Activated B cell treated with CpG ODN at 0.5 μM for 24 hours (primary cell): ENCODE measurements at places on chromosomes 7 and 10. TPM values are rescaled to one million over a fixed set of nuclear protein-coding genes. Genes with fewer than 3 reads are reported as not detected.

- DNase-seq: no peak
These were observed 25.9 kb downstream of the SMNDC1 start for GRCh38 chr10:110278562-110279406.

- no peak for DNase-seq
These were observed at the start of gene PRKCQ for GRCh38 chr10:6579904-6580278. Gene PRKCQ, minus strand, starts transcription at chr10:6580276. Its CDS starts 65,141 bp downstream, at chr10:6515135.

The KLLN gene
- 2.4 and 2.6 TPM in 2 replicates for total RNA-seq

- DNase-seq: no peak
These were observed 122.0 kb upstream of the ANK3 start for GRCh38 chr10:60511477-60512229.

GRCh38 chr7:898855-899681, 22.7 kb downstream of the GET4 start:
- DNase-seq: no peak

The NKX1-2 gene
- not detected in 2 replicates for total RNA-seq

The BMPER gene
- total RNA-seq: not detected in 2 replicates

The MYL10 gene
- total RNA-seq: not detected in 2 replicates
